ENCODE measurements at places on chromosomes 6 and 20. TPM values are rescaled to one million over a fixed set of nuclear protein-coding genes. Genes with fewer than 3 reads are reported as not detected.

GRCh38 chr6:82875573-82876185 is 190.0 kb downstream of the UBE3D start:
- H3K4me3 ChIP-seq, result no peak overlapping the region
- no peak for DNase-seq
- H3K4me1 ChIP-seq, result no peaks in the 10 kb centered on the region
- H3K27ac ChIP-seq, result no peak overlapping the region

DNA sequence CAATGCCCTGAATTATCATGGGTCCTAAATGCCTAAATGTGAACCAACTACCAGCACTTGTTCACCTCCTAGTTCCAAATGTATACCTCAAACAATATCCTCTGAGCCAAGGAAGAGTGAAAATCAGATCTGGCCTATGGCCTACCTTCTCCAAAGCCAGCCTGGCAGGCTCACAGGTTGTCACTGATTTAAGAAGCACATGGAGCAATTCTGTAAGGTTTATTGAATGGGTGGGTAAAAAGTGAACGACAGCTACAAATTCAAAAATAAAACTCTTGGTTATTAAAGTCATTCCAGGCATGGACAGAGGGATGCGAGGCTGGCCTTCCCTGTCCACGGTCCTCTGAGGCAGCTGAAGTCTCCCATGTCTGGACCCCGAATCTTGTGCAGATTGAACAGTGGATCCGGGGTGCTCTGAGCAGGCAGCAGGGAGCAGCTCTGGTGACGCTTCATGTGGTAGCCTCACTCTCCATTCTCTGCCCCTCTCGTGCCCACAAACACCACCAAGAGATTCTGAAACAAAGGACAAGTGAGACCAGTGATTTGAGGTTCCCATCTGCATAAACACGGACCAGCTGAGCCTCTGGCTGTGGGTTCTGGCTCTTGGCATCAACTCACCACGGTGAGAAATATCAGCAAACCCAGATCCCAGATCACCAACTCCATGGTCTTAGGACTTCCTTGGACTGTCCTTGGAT is 14.6 kb downstream of the SNHG17 start:
- H3K27me3 ChIP-seq, result no peaks in the 10 kb centered on the region
- H3K36me3 ChIP-seq, result peaks cover 14% of the 10 kb centered on the region
- H3K4me1 ChIP-seq, result peaks cover 14% of the 10 kb centered on the region
- no peak for DNase-seq

- no peak overlapping the region for H3K27ac ChIP-seq
- no peak for DNase-seq
- H3K36me3 ChIP-seq, result no peaks in the 10 kb centered on the region
- H3K27me3 ChIP-seq, result no peaks in the 10 kb centered on the region
These were observed 143.6 kb upstream of the ZNF184 start for GRCh38 chr6:27616328-27617045.

GRCh38 chr6:108822401-108822800 is 25.8 kb upstream of the ARMC2 start:
- no peak for DNase-seq
- H3K4me1 ChIP-seq, result no peaks in the 10 kb centered on the region
- no peak overlapping the region for H3K4me3 ChIP-seq
- no peak overlapping the region for H3K27ac ChIP-seq
- no peaks in the 10 kb centered on the region for H3K36me3 ChIP-seq

DNA sequence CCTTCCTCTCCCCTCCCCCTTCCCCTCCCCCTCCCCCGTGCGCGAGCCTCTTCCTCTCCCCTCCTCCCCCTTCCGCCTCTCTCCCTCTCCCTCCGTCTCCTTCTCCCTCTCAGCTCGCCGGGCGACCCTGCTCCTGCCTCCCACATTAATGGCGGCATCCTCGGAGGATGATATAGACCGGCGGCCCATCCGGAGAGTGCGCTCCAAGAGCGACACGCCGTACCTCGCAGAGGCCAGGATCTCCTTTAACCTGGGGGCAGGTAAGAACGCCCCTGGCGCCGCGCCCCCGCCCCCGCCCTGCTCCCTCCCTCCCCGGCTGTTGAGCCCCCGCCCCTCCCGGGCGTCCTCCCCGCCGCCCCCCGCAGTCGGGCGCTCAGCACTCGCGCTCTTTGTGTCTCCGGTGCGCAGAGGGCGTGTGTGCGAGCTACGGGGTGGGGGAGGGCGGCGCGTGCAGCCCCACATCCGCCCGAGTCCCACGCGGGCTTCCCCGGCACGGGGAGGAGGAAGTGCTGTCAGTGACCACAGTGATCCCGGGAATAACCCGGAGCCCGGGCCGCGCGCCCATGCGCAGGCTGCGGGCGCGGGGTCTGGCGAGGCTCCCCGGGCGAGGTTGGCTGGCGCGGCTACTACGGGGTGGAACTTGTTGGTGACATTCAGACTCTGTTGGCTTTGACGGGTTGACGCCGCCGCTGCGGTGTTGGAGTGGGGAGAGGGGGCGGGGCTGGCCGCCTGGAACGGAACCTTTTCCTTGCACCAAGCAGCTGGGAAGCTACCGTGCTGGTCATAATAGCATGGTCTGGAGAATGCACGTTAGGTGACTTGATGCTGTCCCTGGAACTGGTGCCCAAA is 33.2 kb downstream of the PHACTR1 start:
- H3K4me3 ChIP-seq, result peak overlapping the region; percentile 24
- H3K27me3 ChIP-seq, result peaks cover 49% of the 10 kb centered on the region
- H3K27ac ChIP-seq, result no peak overlapping the region
- no peaks in the 10 kb centered on the region for H3K36me3 ChIP-seq

Gene PDYN
- not detected for total RNA-seq

Gene UST
- total RNA-seq, result 2.2 TPM
